Stimulated activated CD8-positive, alpha-beta memory T cell treated with anti-CD3 and anti-CD28 coated beads, Interleukin-7, amount 100 ng/mL, for 4 hours (primary cell): ENCODE measurements at places on chromosomes 5 and 9.

DNA sequence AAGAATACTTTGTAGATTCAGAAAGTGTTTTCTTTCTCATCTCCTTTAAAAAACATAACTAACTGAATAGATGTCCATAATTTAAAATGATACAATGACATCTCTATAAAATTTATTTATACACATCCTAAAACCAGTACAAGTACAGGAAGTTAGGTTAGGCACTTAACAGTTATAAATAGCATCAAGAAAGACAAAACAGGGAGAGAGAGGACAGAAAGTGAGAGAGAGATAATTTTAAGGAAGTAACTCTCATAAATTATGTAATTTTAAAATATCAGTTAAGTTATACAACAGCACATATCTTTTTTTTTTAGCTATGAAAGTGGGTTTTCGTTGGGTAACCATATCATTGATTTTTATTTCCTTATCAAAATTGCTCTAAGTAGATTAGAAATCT lies 1068.6 kb downstream of the TAF11L14 start:
- DNase-seq, result no peak

DNA sequence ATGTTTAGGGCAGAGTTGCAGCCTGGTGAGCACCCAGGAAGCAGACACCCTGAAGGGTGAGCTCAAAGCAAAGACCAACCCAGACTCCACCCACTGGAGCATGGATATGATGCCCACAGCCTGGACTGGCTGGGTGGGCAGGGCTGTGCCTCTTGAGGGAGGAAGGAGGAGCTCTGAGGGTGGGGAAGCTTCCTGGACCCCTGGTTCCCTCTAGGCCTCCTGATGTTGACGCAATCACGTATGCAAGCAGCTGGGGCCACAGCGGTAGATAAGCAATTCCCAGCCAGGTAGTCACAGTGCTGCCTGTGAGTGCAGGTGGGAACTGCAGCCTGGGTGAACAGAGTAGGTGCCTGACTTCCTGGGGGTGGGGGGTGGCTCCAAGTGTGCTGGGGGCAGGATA lies 271.5 kb downstream of the CDK5RAP2 start:
- DNase-seq, result no peak

GRCh38 chr5:180618487-180618828 lies 27.2 kb upstream of the SCGB3A1 start:
- no peak for DNase-seq

GRCh38 chr5:142210864-142211412 lies 102.4 kb downstream of the NDFIP1 start:
- DNase-seq, result no peak

GRCh38 chr9:76926324-76926741 lies 20.4 kb upstream of the PRUNE2 start:
- DNase-seq, result no peak

DNA sequence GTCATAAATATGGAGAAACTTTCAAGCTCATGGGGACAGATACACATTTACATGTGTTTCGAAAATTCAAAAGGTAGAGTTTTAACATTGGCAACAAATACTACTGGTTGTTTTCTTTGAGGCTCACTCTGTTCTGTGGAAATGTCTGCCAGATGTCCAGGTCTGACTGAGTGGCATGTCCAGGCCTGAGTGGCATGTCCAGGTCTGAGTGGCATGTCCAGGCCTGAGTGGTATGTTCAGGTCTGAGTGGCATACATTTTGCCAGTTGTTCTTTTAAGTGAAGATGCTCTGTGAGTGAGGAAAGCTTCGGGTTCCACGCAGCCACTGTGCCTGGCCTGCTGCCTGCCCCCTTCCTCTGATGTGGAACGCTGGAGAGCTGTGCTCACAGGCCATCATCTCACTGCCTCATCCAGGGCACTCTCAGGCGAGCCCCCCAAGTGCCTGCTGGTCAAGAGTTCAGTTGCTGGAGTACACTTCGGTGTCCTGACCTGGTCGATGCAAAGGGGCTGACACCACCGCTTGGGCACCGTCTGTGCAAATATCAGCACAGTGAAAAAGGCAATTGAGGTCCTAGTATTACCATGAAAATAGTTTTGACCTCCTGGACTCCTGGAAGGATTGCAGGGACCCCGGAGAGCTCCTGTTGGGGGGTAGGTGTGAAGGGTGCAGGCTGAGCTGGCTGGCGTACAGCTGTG lies 89.9 kb downstream of the EHMT1 start:
- DNase-seq, result no peak
